NCI-H2081 (cell line): ENCODE measurements at places on chromosomes 1 and 21.

DNA sequence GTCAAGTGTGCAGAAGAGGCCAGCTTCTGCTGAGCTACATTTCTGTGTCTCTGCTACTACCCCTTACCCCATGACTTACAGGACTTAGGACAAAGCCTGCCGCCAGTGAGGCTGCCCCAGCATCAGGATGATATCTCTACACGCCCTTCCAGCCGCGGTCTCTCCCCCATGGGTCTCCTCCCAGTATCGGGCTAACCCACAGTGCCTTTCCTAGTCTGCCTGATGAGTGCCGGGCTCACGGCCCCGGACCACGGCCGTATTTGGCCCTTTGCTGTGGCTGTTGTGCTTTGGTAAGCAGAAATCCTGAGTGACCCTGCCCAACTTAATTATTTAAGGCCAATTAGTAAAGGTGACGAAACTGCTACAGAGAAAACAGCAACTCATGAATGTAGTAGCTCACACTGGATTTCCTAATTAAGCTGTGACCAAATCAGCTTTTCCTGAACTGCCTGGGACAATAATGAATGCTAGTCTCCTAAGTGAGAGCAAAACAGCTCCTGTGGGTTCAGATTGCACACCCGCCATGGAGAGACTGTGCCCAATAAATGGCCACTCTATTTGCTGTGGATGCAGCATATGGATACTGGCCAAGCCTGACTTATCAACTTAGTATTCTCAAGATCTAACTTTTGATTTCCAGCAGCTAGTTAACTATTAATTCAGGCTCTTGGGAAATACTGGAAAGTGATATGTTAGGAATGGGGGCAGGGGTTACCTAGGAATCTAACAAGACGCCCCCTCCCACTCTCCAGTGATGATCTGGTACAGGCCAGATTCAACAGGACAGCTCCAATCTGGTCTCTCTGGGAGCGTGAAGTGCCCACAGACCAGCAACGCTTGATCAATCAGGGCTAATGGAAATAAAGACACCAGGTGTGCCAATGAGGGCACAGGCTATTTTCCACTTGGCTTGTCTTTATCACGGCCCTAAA is 123.3 kb upstream of the IFFO2 start:
- no peak for DNase-seq

GRCh38 chr1:162709870-162710269 is 77.6 kb downstream of the DDR2 start:
- DNase-seq, result no peak

GRCh38 chr1:242245255-242245654 is 246.4 kb upstream of the MAP1LC3C start:
- peak; percentile 4 for DNase-seq

DNA sequence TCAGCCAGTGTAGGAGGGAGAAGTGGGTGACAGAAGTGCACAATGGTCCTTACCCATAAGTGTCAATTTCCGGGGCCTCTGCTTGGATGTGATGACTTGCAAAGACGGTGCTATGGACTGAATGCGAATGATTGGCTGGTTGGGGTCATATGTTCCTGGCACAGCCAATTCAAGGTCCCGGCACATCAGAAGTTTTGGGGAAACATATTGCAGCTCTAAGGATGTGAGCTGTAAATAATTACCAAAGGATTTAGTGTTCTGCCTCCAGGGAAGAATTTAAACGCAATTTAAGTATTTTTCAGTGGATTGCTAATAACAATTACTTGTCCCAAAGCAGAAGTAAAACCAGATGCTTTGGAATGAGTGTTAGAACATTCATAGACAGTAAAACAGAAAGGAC is 26.9 kb upstream of the EXOSC10 start:
- no peak for DNase-seq

DNA sequence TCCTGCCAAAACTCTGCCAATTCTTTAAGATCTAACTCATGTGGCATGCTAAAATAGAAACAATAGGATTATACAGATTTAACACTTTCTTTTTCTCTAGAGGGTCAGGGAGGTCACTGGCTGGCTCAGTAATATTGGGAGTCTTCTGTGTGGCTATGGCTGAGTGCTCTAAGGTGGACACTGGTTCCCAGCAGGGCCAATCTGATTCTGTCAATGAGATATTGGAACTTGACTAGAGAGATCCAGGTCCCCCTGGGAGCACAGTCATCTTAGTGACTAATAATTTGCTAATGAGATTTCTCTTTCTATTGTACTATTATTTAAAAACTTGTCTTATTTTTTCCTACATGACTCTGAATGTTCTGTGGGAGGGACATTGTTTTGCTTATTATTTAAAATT is 69.1 kb upstream of the ZP4 start:
- no peak for DNase-seq

DNA sequence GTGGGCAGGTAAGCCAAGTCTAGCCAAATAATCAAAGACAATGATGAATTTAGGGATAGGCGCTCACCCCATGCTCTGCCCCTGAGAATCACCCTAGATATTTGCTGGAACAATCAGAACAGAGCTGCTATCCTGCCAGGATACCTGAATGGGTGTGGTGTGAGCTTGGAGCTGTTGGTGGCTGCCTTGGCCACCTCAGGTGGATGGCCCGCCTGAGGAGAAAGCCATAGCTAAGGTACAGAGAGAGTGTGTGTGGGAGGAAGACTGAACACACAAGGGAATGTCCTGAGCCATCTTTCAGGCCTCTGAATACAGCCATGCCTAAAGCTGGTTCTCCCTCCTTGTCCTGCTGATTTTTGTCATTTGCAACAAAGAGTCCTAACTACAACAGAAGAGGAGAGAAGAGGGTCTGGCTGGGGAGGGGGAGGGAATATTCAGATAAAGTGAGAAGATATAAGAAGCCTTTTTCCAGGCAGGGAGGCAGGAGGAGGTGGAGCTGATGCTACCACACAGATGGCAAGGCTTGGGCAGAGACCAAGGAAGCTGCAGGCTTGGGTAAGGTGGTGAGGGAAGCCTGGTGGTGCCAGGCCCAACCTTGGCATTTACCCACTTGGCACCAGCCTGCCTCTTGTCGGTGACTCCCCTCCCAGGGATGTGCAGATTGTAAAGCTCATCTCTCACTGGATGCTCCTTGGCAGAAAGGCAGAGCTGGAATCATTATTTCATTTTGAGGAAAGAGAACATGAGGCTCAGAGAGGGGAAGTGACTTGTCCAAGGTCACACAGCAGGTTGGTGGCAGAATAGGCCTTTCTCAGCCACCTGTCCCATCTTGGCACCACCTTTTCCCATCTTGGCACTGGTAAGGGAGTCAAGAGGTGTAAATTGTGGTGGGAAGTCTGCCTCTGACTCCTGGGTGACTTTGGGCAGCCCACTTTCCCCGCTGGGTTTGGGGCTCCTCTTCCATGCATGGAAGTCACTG is 49.7 kb downstream of the NKAIN1 start:
- no peak for DNase-seq

DNA sequence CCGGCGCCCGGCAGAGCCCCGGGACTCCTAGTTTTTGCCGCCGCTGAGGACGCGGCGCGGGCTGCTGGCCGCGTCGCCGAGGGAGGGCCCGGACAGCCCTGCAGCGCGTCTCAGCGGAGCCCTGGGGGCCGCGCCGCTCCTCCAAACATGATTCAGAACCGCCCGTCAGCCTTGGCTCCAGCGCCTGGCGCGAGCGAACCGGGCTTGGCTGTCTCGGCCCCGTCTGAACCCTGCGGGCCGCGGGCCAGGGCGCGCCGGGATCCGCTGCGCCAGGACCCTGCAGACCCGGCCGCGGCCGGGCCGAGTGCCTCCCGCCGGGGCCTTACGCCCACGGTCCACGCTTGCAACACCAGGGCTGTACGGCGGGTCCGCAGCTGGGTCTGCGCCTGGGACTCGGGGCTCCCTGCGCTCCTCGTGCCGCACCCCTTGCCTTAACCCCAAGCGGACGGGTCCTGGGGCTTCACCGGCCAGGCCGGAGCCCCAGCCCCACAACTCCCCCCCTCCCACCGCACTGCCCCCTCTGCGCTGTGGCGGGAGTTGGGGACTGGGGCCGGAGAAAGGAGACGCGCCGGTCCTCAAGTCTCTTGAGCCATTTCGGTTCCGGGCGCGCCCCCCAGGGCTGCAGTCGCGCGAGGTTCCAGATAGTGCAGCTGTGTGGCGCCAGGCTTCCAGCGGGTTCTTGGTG is 48.4 kb upstream of the CD34 start:
- no peak for DNase-seq

GRCh38 chr21:18384771-18385170 is 18.8 kb downstream of the TMPRSS15 start:
- DNase-seq, result peak; percentile 17

DNA sequence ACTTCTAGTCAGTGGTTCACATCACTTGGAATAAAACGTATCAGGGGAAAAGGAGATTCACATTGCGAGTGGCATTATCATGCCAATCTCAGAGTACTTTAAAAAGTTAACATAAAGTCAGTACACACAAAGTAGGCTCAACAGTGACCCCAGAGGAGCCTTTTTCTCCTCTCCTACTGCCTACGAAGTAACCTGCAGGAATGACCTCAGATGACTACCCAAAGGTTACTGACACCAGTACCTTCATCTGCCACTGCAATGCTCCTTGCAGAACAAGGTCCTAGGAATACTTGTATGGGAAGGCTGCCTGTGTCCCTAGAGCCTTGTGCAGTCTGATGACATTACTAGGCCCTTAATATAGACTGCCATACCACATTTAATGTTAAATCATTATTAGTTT is 389.8 kb upstream of the LYPLAL1 start:
- DNase-seq, result no peak

- no peak for DNase-seq
These were observed 574.9 kb downstream of the PTPRU start for GRCh38 chr1:29811247-29811646.

GRCh38 chr1:219550201-219550600 is 62.7 kb downstream of the ZC3H11B start:
- no peak for DNase-seq

GRCh38 chr1:44819608-44820327 is 11.4 kb downstream of the BTBD19 start:
- no peak for DNase-seq

- no peak for DNase-seq
These were observed 3.9 kb upstream of the EFNA1 start for GRCh38 chr1:155123801-155124200.

DNA sequence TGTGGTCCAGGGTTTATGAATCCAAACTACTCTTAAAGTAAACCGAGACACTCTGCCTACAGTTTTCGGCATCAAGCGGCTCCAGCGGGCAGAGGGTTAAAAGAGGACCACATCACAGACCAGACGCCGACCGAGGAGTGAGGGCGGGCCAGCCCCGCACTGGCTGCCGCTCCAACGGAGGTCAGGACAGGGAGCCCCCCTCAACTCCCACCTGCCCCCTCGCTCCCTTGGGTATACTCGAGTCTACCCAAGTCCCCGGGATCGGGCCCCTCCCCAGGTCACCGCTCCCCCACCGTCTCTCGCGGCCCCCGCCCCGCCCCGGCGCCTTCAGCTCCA is 312 bp downstream of the ARNT start:
- DNase-seq, result peak; percentile 35

- no peak for DNase-seq
These were observed 47.3 kb upstream of the GPR37L1 start for GRCh38 chr1:202075389-202075788.

GRCh38 chr1:24640288-24640687 is 2.8 kb upstream of the SRRM1 start:
- DNase-seq, result no peak

- no peak for DNase-seq
These were observed 78.7 kb upstream of the VAV3 start for GRCh38 chr1:108043707-108044106.

GRCh38 chr1:170576980-170577379 is 45.0 kb downstream of the GORAB start:
- DNase-seq, result no peak

GRCh38 chr1:33237579-33237978 is 18.7 kb upstream of the ZNF362 start:
- no peak for DNase-seq

GRCh38 chr1:219358080-219358479 is 184.4 kb downstream of the LYPLAL1 start:
- DNase-seq, result no peak

GRCh38 chr1:48878191-48878940 is 101.7 kb upstream of the BEND5 start:
- no peak for DNase-seq

- no peak for DNase-seq
These were observed 357.8 kb upstream of the SGIP1 start for GRCh38 chr1:66176012-66176715.

GRCh38 chr1:57258557-57259325 is 165.1 kb downstream of the DAB1 start:
- no peak for DNase-seq

GRCh38 chr1:89519779-89520358 is 4.8 kb upstream of the LRRC8B start:
- DNase-seq, result peak; percentile 6
